ENCODE measurements at places on chromosomes 3 and 15.
A peak's percentile ranks its signal among the peaks of the same experiment; 100 is the strongest.

DNA sequence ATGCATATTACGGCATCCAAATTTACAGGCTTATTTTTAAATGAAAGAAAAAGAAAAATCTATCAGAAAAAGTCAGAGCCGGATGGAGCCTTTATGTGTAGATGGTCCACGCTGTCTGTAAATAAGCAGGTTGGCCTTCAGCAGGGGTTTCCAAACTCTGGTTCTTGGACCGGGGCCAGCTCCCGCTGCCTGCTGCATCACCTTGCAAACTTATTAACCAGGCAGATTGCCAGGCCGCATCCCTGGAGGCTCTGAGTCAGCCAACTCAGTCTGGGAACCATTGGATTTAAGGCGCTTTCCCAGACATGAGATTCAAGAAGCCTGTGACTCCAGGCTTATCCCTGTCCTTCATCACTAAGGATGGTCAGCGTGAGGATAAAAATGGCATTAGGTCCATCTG lies 212.4 kb downstream of the OPA1 start:
- no peak for DNase-seq

DNA sequence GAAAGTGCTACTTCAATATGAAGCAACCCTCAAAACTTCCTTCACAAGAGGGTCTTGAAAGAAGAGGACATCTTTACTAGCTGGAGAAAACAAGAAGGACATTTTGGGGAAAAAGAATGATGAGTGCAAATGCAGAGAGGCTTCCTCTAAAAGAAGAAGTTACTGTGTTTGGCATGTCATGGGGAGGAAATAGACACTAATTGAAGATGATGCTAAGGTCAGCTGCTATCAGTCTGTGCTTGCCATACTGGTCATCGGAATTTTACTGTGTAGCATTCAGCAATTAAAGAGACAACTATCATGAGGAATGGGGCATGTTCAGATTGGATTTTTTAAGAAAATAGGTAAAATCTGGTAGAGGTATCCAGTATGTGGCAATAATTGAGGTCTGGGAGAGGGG lies 60.0 kb downstream of the THRB start:
- no peak for DNase-seq

DNA sequence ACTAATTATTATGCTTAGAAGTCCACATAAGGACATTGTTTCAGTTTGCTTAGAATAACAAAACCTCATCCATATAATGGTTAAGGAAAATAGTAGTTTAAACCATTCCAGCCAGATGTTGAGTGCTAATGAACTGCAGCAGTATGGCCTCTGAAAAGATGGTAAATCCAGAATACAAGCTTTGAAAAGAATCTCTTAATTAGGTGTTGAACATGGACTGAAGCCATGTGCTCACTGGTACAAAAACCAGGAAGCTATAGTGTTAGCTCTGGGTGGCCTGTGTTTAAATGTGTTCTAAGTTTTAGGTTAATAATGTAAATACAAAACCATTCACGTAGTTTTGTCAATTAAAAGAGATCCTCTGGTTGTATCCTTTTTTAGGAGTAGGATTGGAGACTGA lies 78.2 kb downstream of the GALK2 start:
- no peak for DNase-seq

- no peak for DNase-seq
These were observed 8.8 kb upstream of the FAM174B start for GRCh38 chr15:92664178-92664900.

DNA sequence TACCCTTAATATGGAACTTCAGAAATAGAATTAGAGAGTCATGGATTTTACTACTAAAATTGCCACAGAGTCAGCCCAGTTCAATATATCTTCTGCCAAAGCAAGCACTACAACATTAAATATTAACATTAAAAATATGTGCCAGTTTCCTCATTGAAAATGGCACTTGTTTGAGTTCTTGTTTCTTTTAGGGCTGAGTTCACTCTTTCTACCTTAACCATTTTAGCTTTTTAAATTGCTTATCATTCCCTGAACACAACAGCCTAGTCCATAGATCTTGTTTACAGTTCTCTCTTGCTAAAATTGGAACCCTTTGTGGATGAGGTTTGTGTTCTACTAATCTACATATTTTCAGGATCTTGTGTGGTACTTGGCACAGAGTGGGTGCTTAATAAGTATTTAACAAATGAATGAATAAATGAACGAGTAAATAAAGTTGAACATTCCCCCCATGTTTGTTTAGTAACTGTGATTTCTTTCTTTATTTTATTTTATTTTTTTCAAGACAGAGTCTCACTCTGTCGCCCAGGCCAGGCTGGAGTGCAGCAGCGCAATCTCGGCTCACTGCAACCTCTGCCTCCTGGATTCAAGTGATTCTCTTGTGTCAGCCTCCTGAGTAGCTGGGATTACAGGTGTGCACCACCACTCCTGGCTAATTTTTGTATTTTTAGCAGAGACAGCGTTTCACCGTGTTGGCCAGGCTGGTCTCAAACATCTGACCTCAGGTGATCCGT lies 46.0 kb upstream of the SLC7A14 start:
- no peak for DNase-seq

DNA sequence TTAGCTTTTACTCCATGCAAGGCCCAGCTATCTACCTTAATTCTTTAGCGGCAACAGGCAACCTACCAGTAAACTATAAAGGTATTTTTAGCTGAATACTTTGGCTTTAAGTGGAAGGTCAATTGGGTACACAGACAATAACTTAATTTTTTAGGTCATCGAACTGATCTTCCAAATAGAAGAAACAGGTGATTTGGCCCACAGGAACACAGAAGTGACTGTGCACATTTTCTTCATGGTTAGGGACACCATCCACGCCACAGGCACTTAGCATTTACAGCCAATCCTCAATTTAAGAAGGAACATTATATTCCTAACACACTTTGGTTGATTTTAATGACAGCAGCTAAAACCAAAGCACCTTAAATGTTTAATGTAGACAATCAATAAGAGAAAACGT lies 1.9 kb downstream of the ARPP19 start:
- no peak for DNase-seq

- peak; percentile 65 for DNase-seq
These were observed 2.2 kb upstream of the HES1 start for GRCh38 chr3:194133661-194134230.

GRCh38 chr3:78455712-78456433 lies 1311.9 kb downstream of the ROBO1 start:
- DNase-seq = no peak

- DNase-seq = no peak
These were observed 111.3 kb downstream of the GBE1 start for GRCh38 chr3:81650187-81650586.

GRCh38 chr3:115292131-115292530 lies 145.0 kb upstream of the ZBTB20 start:
- DNase-seq = no peak

DNA sequence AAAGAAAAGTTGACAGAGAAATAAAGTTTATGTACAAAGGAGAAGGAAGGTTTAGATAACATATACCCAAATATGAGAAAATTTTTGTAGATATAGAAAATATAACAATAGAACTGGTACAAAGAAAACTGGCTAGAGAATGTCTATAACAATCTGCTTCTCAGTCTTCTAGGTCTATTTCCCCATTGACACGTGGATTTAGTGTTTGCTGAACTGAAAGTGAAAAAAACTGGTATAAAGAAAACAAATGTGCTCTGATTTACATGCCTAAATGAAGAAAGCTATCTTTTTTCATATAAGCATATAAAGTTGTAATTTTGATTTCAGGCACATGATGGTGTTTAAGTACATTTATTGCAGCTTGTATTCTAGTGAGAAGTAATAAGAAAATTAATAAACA lies 9.8 kb downstream of the KCNMB2 start:
- DNase-seq = no peak

GRCh38 chr3:51968170-51968775 lies 1.0 kb upstream of the PCBP4 start:
- DNase-seq = peak; percentile 74

DNA sequence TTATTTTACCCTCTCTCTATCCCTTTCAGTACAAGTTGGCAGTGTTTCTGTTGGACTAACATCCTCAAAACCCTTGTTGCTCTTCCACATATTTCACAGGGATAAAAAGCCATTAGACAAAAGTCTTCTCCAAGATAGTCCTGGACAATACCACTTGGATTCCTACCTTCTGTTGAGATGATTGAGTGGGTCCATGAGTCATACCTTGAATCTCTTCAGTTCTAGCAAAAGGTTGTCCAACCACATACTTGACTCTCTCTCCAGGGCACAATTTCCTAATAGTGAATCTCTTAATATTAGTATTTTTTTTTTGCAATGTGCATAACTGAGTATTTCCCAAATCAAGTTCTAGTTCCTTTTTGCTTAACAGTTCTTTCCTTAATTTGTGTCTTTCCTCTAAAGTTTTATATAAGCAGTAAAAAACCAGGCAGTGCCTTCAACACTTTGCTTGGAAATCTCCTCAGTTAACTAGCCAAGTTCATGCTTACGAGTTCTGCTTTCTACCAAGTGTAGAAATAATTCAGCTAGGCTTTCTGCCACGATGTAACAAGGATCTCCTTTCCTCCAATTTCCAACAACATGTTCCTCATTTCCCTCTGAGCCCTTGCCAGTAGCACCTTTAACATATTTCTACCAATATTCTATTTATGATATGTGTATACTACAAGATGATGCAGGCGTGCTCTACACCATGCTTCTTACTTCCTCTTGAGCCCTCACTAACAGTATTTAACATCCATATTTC lies 68.3 kb upstream of the NEO1 start:
- DNase-seq = no peak

- no peak for DNase-seq
These were observed 98.2 kb downstream of the TMEM108 start for GRCh38 chr3:133136114-133137041.

GRCh38 chr15:74726774-74727164 lies 1.4 kb upstream of the CYP1A1 start:
- no peak for DNase-seq

DNA sequence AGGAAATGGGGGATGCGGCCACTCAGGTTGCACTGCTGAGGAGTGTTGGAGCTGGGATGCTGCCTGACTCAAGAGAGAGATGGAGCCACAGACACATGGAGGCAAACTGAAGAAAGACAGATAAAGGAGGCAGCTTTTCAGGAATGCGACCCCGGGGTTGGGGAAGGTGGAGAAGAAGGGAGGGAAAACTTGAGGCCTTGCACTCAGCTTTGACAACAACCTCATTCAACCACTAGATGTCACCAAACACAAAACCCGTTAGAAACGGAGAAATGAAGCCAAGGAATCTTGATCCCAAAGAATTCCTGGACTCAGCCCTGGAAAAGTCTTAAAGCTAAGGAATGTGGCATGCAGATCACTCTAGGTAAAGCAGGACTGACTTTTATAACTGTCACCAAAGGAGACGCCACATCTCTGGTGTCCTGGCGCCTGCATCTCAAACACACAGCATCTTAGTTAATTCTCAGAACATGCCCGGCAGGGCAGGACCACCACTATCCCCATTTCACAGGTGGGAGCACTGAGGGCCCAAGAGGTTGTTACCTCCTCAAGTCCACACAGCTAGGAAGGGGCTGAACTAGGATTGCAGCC lies 59.6 kb upstream of the LMCD1 start:
- peak; percentile 64 for DNase-seq

GRCh38 chr3:139534455-139534812 lies 5.1 kb downstream of the RBP1 start:
- DNase-seq = no peak

DNA sequence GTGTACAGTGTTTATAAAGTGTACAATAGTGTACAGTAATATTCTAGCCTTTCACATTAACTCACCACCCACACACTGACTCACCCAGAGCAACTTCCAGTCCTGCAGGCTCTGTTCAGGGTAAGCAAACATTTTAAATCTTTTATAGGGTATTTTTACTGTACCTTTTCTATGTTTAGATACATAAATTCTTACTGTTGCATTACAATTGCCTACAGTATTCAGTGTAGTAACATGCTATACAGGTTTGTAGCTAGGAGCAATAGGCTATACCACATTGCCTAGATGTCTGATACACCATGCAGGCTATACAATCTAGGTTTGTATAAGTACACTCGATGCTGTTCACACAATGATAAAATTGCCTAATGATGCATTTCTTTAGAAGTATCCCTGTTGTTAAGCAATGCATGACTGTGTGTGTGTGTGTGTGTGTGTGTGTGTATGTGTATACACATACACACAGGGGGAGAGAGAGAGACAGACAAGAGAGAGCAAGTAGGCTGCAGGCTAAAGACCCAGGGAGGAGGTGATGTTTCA lies 72.5 kb upstream of the PRR23C start:
- no peak for DNase-seq

- no peak for DNase-seq
These were observed 18.1 kb upstream of the SLC22A13 start for GRCh38 chr3:38247366-38248035.

Measured in H9 (cell line).